ENCODE measurements at places on chromosomes 5 and 9.

DNA sequence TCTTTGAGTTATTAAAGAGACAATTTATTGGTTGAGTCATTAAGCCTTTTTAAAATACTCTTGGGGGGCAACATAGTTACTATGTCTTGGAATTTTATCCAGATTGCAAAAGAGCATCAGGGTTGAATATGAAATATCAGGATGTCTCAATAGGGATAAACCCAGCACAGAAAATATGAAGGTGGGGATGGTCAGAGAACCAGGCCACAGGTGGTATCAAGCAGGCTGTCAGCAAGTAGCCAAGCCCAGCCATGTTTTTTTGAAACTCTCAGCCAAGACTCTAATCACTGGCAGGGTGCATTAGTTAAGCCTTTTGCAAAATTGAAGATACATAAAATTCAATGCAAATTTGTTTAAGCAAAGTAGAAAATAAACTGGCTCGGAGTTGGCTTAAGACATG, 468.9 kb downstream of the DTWD2 start:
- no peak for DNase-seq

DNA sequence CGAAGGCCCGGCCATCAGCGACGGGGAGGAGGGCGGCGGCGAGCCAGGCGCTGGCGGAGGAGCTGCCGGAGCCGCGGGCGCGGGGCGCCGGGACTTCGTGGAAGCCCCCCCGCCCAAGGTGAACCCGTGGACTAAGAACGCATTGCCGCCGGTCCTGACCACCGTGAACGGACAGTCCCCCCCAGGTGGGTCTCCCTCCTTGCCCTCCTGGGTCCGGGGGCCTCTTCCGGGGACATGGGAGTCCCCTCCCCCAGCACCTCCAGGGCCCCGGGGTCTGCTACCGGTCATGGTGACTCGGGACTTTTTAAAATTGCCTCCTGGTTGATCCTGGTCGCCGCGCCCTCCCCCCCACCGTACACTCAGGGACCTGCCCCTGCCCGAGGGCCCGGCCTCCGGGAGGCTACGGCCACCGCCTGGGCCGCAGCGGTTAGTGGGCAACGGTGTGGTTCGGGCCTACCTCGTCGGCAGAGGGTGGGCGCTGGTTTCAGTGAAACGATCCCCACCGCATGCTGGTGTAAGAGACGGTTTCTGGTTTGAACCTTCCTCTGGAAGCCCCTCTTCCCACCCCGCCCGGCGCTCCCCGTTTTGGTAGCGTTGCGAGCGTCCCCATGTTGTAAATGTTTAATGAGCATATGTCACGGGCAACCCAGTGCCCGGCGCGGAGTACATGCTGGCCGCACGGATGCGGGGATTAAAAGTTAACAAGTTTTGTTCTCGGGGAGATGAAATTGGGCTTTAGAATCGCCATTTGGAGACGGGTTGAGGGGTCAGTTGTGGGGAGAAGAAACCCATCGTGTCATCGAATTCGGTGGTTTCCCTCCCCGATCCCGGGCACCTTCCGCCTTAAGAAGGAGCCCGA, 1.1 kb downstream of the LARP1 start:
- DNase-seq: no peak

DNA sequence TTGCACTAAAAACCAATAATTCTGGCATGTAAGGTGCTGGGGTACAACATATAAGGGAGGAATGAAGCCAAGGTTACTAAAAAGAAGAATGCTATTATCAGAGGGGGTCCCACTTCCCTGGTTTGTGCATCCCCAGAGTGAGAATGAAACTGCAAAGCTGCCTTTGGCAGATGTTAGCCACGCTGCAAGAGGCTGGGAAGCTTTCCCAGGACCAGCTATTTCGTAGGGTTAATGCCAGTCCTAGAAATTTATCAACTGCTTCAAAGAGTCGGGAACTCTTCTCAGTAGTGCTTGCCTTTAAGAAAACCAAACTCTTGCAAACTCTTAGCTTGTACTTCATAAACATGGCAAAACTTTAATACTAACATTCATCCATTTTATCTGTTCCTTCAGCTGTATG, 87.5 kb upstream of the NR5A1 start:
- no peak for DNase-seq

GRCh38 chr5:162842727-162843126, 594.7 kb upstream of the CCNG1 start:
- no peak for DNase-seq

DNA sequence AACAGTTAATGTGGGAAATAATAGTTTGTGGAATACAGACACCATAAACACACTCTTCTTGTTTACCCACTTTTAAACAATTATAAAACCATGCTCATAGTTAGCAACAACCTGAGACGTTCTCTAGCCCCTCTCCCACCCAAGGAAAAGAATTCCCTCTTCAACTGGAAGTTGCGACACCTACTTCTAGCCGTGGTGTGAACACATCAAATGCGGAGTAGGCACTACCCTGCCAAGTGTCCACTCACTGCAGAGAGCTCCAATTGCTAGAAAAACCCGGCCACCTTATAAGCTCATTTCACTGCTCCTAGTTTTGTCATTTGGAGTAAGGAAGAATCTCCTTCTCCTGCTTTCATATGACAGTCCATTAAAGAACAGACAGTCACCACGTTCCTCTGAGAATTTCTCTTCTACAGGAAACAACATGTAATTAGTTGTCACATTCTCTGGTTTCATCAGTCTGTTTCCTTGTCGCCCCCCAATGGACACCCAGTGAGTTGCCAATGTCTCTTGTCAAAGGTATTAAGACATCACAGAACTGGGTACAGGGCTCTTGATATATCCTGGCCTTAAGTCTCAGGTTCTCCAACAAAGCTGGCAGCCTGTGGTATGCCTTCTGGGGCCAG, 47.3 kb downstream of the PRLR start:
- peak; percentile 74 for DNase-seq

All from fibroblast of mammary gland (primary cell).